ENCODE measurements at places on chromosomes 12 and 14.

DNA sequence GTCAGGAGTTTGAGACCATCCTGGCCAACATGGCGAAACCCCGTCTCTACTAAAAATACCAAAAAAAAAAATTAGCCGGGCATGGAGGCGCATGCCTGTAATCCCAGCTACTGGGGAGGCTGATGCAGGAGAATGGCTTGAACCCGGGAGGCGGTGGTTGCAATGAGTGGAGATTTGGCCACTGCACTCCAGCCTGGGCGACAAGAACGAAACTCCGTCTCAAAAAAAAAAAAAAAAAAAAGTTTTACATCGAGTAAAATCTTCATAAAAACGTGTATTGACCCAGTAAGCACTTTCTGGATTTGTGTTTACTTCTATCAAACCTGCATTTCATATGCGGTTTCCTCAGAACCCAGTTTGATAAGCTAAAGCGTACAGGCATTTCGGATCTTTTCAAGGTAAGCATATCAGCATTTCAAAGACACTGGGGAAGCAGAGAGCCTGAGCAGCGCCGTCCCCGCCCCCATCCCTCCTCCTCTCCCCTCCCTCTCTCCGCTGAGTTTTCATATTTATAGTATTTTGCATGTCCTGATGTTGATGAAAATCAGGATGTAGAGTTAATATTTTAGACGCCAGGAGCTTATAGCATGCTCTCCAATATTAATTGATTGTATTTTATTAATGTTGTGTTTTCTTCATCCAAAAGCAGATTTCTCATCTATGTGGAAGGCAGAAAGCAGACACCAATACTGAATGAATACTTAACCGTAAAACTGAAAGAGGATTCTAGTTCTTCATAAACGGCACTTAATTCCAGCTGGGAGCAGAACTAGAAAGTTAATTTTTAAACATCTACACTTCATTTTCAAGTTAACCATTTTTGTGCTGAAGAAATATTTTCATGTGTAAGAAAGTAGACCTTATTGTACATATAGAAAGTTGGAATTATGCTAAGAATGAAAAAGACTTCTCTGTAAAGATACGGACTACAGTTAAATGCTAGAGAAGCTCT lies 9.2 kb upstream of the HIP1R start:
- peak overlapping the region; percentile 36 for H3K4me3 ChIP-seq
- no peaks in the 10 kb centered on the region for H3K36me3 ChIP-seq
- no peak overlapping the region for H3K27ac ChIP-seq
- no peaks in the 10 kb centered on the region for H3K27me3 ChIP-seq
- peaks cover 10% of the 10 kb centered on the region for H3K4me1 ChIP-seq
- DNase-seq = no peak

GRCh38 chr12:104164634-104165033 lies 26.6 kb upstream of the NFYB start:
- no peaks in the 10 kb centered on the region for H3K27me3 ChIP-seq
- H3K4me3 ChIP-seq = no peak overlapping the region
- H3K27ac ChIP-seq = no peak overlapping the region

DNA sequence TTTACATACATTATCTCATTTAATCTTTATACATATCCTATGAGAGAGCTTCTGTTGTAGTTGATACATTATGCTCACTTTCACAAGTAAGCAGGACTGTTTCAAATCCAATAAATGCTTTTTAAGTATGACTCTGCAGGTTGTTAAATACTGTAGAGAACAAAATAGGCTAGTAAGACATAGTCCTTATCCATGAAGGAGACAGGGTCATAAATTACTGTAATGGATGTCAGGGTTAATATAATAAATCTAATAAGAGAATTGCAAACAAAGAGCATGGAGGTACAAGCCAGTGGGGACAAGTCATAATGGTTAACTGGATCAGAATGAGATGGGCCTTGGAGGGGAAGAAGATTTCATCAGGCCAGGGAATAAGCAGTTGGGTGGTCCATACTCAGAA lies 303.8 kb upstream of the RGS6 start:
- no peaks in the 10 kb centered on the region for H3K27me3 ChIP-seq
- no peak overlapping the region for H3K4me3 ChIP-seq
- peaks cover 12% of the 10 kb centered on the region for H3K36me3 ChIP-seq
- no peak overlapping the region for H3K27ac ChIP-seq

- H3K27ac ChIP-seq = no peak overlapping the region
- H3K4me1 ChIP-seq = no peaks in the 10 kb centered on the region
- DNase-seq = no peak
- H3K27me3 ChIP-seq = no peaks in the 10 kb centered on the region
Observed at GRCh38 chr12:107448198-107448597, 237.4 kb upstream of the PWP1 start.

DNA sequence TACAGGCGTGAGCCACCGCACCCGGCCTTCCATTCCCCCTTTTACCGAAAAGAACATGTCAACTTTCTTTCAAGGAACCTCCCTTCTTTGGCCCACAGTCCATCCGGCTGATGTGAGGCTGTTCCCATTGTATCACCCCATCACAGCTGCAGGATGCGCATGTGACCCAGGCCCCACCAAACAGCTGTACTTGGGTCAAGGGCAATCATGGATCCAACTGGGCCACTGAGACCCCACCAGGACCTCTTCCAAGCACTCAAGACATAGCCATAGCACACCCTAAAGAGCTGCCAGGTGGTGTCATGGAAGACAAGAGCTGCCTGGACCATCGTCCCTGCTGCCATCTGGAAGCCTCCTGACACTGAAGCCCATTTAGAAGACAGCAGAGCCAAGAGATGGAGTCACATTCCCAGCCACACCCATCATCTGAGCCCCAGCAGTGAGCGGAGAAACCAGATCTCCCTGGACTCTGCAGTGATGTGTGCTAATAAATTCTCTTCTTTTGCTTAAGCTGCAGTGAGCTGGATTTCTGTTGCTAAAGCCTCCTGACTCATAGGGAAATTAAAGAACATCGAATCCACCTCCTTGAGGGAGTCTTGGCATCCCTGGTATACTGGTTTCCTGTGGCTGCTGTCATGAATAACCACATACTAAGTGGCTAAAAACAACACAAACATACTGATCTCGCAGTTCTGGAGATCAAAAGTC lies 105.6 kb downstream of the KSR2 start:
- no peak overlapping the region for H3K4me3 ChIP-seq
- no peaks in the 10 kb centered on the region for H3K4me1 ChIP-seq
- H3K27me3 ChIP-seq = no peaks in the 10 kb centered on the region
- H3K36me3 ChIP-seq = no peaks in the 10 kb centered on the region

DNA sequence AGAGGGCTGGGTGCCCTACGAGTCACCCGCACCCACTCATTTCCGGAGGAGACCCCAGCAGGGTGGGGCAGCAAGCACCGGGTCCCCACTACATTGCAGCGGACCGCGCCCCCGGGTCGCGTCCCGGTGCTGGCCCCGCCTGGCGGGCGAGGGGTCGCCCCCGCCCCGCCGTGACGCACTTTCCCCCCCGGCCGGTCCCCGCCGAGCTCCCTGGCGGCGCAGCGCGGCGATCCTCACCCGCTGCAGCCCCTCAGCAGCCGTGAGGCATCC lies 106.1 kb downstream of the PRICKLE1 start:
- H3K27me3 ChIP-seq = no peaks in the 10 kb centered on the region
- peaks cover 39% of the 10 kb centered on the region for H3K4me1 ChIP-seq
- H3K4me3 ChIP-seq = peak overlapping the region; percentile 76
- DNase-seq = no peak

Measured in esophagus muscularis mucosa (tissue), 4 donors.